ENCODE measurements at places on chromosomes 2 and 18.

DNA sequence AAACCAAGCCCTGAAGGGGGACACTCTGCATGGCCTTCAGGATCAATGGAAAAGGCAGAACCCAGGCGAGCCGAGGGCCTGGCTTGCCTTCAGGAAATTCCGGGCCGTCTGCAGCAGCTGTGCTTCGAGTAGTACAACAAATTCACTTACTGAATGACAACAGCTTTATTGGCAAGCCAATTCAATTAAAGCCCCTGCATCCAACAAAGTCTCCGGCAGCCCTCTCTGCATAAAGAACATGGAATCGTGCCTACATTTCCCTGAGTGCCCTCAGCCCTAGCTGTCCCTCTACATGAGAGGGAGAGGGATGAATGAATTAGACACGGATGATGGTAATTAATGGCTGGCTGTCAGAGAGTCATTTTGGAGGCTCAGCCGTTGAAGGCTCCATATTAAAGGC, 189.0 kb downstream of the BCL11A start:
- DNase-seq = no peak

GRCh38 chr2:96770442-96771202, 9.9 kb downstream of the CNNM4 start:
- DNase-seq = no peak

GRCh38 chr2:99682275-99683060, 192.7 kb upstream of the REV1 start:
- no peak for DNase-seq

GRCh38 chr18:50924372-50924771, 43.5 kb upstream of the ELAC1 start:
- DNase-seq = no peak

GRCh38 chr18:79543861-79544385, 135.7 kb upstream of the CTDP1 start:
- no peak for DNase-seq

DNA sequence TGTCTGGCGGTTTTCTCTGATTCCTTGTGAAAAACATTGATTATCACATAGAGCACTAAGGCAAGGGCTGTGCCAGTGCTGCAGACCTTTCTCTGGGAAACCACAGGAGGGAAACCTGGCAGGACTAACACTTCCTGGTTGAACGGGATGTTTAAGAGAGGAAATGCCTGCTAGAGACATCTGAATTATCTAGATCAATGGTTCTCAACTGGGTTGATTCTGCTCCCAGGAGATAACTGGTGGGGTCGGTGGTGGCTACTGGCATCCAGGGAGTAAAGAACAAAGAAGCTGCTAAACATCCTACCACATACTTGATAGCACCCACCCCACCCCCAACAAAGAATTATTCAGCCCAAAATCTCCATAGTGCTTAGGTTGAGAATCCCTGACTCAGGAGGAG, 37.5 kb downstream of the DDX18 start:
- DNase-seq = no peak

DNA sequence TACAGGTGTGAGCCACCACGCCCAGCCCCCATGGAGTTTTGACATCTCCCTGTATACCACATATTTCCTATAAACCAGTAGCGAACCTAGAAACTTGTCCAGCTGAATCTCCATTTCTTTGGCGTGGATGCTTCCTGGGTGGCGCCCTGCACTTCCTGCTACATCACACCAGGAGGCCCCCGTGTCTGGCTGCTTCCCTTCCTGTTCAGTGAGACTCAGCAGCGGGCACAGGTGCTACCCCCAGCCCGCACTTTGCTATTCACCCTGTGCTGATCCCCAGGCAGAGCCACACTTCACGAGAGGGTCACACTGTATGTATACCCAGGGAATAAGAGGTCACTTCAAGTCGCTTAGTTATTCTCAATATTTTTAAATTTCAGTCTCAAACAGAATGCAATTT, 35.0 kb downstream of the CYP27C1 start:
- peak; percentile 21 for DNase-seq

DNA sequence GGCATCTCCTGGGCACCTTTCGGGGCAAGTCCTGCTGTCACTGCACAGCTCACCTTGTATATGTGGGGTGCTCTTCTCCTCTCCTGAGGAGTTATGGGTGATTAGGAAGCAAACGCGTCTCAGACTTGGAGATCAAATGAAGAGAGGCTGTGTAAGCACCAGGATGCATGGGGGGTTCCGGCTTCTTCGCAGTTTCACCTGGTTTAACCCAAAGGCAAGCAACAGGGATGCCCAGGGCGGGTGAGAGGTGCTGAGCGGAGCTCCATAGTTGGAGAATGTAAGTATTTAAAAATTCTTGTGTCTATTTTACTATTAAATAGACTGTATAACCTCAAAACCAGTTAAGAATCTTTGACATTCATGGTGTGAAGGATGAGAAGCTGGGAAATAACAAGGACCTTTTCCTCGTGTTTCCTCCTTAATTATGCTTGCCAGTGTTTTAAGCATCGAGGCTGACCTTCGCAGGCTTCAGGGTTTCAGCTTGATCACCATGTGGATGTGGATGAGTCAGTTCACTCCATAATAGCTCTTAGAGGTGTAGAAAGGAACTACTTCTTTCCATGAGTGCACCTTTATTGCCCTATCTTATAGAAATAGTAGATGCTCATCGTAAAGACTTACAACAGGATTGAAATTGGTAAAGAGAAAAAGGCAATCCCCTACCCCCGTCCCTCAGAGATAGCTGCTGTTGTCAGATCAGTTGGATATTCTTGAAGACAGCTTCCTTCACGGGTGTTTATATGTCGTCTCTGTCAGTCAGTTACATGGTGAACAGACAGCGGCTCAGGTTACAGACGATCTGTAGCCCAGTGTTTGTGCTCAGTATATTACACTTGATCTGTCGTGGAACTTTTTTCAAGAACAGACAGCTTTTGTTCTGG, 201.1 kb downstream of the AGAP1 start:
- DNase-seq = no peak

GRCh38 chr2:134583997-134584520, 134.7 kb downstream of the TMEM163 start:
- no peak for DNase-seq

DNA sequence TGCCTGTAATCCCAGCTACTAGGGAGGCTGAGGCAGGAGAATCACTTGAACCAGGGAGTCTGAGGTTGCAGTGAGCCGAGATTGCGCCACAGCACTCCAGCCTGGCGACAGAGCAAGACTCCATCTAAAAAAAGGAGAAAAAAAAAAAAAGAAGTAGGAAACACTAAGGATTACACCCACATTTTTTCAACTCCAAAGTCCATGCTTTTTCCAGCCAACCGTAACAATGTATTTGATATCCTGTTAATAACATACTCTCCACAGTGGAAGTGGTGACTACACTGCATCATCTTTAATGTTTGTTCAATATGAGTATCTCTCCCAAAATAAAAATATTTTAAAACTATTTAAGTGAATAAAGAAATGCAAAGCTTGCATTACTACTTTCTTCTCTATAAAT, 481.6 kb upstream of the ACVR2A start:
- no peak for DNase-seq

GRCh38 chr18:21991081-21991534, 178.3 kb upstream of the GATA6 start:
- no peak for DNase-seq

- no peak for DNase-seq
Observed at GRCh38 chr2:33222309-33222708, 254.1 kb upstream of the RASGRP3 start.

DNA sequence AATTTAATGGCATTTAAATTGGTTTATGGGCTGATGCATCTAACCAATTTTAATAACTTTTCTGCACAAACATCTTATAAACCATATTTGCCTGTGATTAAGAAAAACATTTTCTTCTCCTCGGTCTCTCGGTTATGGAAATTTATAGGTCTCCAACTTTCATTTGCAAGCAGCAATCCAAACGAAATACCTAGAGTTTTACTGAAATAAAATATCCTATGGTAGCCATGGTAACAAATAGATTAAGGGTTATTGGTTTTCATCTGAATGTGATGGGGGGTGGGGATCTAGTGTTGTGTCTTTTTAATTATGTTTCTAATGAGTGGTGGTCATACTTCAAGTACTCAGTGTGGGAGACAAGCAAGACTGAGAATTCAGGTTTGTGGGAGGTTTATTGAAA, 2.9 kb downstream of the KLHL29 start:
- no peak for DNase-seq

Measured in CD14-positive monocyte (primary cell).